ENCODE measurements at places on chromosomes 3 and 15.

- DNase-seq: peak; percentile 93
Observed at GRCh38 chr15:31352911-31353811, 26.5 kb downstream of the KLF13 start.

DNA sequence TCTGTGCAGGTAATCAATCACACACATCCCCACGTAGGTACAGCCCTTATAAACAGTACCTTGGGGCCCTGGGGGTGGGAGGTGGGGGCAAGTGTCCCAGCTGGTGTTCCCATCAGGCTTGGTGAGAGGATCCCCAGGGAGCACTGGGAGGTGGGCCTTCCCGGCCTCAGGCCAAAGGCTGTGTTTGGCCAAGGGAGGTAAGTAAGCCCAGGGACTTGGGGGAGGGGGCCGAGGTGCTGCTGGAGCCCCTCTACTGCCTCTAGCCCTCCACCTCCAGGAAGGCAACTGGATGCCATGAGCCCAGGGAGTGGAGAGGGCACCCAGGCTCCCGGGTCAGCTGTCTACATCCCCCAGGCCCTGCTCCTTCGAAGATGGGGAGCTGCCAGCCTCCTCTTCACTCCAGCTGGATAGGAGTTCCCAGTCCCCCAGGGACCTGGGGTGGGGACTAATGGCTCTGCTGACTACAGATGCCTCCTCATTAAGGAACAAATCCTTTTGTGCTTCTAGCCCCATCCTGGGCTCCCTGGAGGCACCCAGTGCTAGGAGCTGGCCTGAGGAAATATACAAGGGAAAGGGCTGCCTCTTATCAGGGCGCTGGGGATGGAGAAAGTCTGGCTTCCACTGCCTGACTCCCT lies 33.1 kb downstream of the RNU5B-1 start:
- DNase-seq: no peak

- peak; percentile 23 for DNase-seq
Observed at GRCh38 chr3:63232764-63233396, 45.2 kb upstream of the SYNPR start.

DNA sequence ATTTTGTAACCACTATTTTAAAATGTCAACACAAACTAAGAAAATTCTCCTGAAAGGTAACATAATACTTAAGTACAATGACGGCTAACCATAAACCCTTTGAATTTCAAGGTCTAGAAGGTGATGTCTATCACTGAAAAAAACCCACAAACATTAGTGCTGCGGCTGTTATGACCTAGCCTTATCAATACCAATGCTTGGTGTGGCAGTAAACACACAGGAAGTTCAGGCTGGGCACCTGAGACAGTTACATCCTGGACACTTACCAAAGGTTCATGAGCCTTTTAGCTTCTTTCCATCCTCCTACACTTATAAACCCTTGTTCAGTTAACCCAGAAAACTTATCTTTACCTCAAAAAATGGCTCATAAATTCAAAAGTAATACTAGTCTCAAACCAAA lies 5.8 kb downstream of the HSPBAP1 start:
- no peak for DNase-seq

- no peak for DNase-seq
Observed at GRCh38 chr3:20909511-20909910, 723.5 kb upstream of the SGO1 start.

GRCh38 chr3:152430223-152431002 lies 161.7 kb downstream of the MBNL1 start:
- DNase-seq: no peak

DNA sequence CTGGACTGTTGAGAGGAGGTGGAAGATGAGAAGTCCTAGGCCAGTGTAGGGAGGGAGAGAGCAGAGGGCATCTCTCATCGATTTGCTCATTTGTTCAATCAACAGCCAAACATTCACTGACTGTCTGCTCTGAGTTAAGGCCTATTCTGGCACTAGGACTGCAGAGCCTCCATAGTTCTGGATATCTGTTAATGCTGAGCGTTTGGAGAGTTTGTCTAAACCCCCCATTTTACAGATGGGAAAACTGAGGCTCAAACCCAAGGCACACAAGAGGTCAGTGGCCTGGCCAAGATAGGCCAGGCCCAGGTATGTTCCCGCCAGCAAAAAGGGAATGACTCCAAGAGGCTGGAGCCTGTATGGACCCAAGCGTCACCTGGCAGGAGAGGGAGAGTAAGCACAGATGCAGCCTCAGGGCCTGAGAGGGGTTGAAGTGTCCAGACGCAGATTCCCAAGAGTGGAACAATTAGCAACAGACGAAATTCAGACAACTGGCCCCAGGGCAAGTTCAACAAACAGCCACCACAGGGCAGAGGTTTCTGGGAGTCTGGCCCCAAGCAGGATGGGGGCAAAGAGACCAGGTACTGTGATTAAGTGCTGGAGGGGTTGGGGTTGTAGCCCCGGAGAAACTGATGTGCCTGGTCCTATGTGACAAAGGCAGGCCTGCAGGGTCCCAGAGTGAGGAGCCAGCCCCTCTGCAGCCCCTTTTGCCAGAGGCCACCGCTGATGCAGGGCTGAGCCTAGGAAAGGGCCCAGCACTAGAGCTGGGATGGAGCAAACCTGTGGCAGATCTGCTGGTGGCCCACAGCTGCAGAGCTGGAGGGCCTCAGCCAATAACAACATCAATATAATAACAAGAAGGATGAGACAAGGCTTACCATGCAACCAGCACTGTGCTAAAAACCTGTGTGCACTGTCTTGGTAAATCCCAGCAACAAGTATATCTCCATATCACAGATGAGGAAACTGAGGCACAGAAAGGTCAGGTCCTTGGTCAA lies 245.1 kb upstream of the TLE3 start:
- DNase-seq: no peak

DNA sequence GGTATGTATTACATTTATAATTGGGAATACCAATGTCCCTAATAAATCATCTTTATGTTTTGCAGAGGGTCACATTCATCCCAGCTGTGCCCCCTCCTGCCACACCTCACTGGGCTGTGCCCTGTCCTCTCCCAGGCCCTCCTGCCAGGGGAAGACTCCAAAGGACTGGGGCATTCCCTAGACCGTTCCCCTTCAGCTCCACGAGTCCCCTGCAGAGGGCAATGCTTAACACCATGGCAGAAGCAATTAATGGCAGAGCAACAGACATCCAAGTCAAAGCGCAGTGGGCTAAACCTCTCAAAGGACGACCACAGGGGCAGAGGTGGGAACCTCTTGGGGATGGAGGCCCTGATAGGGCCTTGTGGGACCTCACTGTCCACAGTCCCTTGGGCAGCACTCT lies 71.3 kb upstream of the SEC13 start:
- DNase-seq: no peak

DNA sequence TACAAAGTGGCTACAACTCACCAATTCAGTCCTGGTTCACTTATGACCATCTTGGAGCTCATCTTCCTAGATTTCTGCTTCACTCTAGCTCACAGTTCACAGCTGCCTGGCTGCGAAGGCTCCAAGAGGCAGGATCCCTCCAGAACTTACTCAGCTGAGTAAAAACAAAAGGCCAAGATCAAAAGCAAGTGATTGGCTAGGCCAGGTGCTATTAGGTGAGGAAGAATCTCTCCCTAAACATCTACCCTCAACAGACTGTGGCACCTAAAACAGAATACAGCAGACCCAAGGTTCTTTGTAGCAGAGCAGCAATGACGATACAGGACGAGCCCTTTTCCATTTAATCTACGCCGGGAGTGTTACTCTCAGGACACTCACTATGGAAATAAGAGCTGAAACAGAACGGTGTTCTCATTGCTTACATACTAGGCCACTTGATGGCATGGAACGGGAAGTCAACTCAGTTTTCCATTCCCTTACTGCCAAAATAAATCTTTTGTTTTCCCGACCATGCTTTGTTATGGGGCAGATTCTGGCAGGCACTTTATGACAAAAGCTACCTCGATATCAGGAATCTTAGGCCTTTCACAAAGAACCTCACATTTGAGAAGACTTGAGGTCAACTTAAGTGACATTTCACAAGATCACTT lies 901 bp downstream of the ICE2 start:
- peak; percentile 41 for DNase-seq

GRCh38 chr15:42921342-42921731 lies 759 bp upstream of the TTBK2 start:
- peak; percentile 33 for DNase-seq

GRCh38 chr3:122313281-122313680 lies 11.8 kb upstream of the CSTA start:
- peak; percentile 6 for DNase-seq

GRCh38 chr15:101178931-101179330 lies 72.9 kb downstream of the CHSY1 start:
- DNase-seq: no peak

- DNase-seq: peak; percentile 95
Observed at GRCh38 chr15:44087578-44088465, 107.2 kb downstream of the FRMD5 start.

- DNase-seq: no peak
Observed at GRCh38 chr3:18122264-18122663, 302.9 kb downstream of the SATB1 start.

DNA sequence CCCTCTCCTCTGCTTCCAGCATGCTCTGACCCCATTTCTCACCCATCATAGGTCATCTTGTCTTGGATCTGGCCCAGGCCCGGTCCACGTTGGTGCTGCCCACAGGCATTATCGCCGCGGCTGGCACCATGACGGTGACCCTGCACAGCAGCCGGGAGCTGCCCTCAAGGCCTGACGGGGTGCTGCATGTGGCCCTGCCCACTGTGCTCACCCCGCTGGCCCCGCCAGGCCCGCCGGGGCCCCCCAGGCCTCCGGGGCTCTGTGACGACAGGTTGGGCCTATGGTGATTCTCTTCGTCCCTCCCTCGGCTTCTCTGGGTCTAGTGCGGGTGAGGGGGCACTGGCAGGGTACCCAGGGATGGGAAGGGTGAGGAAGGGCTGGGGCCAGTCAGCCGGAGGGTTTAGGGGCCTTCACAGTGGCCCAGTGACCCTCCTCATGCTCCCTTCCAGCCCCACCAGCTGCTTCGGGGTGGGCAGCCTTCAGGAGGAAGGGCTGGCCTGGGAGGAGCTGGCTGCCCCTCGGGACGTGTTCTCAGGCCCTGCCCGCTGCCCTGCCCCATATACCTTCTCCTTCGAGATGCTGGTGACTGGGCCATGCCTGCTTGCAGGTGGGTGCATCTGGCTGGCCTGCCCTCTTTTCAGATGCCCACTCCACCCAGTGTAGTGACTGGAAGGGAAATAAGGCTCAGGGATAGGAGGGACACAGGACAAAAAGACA lies 3.9 kb downstream of the VWA5B2 start:
- DNase-seq: no peak

GRCh38 chr3:28347374-28348264 lies 902 bp upstream of the ZCWPW2 start:
- DNase-seq: peak; percentile 90

GRCh38 chr3:142931222-142931621 lies 32.3 kb downstream of the PAQR9 start:
- no peak for DNase-seq

DNA sequence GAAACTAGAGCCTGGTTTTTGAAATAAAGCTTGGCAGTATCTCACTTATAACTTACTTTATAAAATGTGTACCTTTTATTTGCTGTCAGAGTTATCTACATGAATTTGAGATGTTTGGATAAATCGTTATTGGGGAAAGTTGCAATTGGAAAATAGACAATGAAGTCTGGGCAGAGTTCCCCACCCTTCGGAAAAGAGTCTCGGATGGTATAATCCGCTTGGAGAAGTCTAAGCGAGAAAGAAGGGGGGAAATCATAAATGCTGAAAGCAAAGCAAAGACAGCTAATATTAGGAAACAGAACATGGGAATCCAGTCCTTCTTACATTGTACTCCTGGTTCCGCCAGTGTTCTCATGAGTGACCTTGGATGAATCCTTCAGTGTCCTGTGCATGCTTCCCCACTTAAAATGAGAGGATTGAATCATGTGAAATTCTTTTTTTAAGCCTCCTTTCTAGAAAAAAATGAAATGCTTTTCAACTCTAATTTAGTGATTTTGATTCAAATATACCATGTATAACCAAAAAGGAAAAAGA lies 162.4 kb downstream of the ATG7 start:
- no peak for DNase-seq

GRCh38 chr3:154783521-154783931 lies 296.6 kb upstream of the MME start:
- DNase-seq: peak; percentile 16

DNA sequence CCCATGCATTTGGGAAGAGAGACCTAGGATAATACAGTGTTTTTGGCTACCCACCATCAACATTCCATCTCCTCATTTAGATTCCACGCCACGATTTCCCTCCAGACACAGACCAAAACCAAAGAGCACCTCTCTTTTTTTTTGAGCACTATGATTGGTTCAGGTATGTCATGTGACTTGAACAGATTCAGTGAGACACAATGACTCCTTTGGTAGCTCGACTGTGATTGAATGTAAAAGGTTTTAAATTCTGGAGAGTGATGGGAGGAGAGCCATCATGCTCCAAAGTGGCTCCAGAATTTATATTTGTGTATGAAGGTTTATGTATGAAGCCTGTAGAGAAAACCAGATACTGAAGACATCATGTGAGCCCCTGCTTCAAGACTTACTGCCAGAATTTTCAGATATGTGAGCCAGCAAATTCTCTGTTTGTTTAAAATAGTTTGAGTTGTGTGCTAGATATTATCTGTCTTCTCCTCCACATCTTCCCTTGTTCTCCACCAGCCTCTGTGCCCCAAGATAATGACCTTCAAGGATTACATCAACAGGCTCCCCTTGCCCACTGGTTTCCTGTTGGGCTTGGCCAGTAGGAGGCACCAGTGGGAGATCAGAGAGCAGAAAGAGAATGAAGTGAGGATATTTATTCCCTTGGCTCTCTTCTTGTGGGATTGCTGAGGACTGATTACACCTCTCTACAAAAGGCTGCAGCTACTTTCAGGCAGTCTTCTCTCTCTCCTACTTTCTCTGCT lies 12.5 kb downstream of the MYD88 start:
- no peak for DNase-seq

DNA sequence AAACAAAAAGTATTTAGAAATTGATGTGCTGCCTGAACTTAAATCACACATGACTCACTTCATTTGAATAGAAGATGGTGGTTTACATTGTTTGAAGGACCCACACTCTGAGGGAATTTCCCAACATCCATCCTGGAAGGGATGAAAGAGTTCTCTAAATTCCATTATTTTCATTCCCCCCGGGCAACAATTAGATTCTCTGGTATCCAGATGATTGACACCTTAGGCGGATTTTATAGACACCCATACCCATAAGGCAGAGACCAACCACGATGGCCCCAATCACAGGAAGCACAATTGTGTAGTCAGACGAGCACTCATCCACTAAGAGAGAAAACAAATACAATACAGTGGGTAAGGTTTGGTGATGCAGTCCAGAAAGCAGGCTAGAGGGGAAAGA lies 24.6 kb upstream of the MCCC1 start:
- DNase-seq: no peak

- DNase-seq: no peak
Observed at GRCh38 chr3:128970740-128971047, 23.2 kb downstream of the CFAP92 start.

GRCh38 chr15:58064082-58064979 lies 1.2 kb downstream of the ALDH1A2 start:
- no peak for DNase-seq

GRCh38 chr3:49674497-49674983 lies 389 bp downstream of the APEH start:
- DNase-seq: no peak

DNA sequence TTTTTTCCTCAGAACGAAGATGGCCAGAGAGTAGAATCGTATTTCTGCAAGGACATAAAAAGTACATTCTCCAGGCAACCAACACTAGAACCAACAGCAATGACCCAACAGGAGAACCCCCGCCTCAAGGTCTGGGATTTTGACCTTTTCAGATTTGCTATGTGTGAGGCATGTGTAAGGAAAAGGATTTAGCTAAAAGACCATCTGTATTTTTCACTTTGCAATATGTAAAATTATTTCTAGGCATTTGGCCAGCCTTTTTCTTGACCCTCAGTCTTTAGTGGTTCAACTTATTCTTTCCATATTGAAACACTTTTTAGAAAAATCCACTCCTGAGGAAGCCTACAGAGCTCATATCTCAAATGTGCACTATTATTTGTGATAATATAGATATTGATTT lies 219.2 kb upstream of the GOLGA6L4 start:
- DNase-seq: no peak

Measured in cardiac fibroblast (primary cell).